ENCODE measurements at places on chromosomes 4 and X.

GRCh38 chrX:53337101-53337500 lies 55.7 kb upstream of the IQSEC2 start:
- no peak for DNase-seq

DNA sequence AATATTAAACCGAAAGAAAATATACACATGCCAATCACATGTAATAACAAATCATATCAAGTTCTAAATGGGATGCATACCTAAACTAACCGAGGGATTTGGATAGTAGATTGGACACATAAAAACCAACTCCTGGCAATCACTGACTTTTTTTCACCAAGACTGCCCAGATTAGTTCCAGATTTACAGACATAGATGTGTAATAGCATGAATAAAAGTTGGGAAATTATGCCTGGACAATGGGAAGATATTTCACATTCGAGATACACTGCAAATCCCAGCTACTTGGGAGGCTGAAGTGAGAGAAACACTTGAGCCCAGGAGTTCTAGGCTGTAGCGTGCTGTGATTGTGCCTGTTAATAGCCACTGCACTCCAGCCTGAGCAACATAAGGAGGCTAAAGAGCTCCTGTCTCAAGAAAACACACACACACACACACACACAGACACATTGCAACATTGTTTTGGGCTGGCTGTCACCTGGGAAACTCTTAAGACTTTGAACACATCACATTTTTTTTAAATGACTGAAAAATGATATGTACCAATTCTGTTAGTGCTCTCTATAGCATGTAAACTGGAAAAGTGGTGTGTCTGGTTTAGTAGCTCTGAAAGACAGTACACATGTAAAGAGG lies 5.7 kb downstream of the RAB40A start:
- DNase-seq = peak; percentile 57

DNA sequence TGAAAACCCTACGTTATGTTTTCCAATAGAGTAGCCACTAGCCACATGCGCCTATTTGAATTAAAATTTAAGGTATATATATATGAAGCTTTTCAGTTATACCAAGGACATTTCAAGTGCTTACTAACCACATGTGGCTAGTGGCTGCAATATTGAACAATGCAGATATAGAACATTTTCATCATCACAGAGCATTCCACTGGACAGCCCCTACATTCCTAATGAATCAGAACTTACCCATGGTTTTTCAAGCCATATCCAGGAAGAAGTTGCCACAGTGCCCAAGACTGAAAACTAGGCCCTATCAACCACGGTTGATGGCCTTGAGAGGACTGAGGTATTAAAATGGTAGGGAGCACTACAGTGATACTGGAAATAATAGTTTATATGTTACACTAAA lies 29.7 kb downstream of the NEK1 start:
- peak; percentile 27 for DNase-seq

DNA sequence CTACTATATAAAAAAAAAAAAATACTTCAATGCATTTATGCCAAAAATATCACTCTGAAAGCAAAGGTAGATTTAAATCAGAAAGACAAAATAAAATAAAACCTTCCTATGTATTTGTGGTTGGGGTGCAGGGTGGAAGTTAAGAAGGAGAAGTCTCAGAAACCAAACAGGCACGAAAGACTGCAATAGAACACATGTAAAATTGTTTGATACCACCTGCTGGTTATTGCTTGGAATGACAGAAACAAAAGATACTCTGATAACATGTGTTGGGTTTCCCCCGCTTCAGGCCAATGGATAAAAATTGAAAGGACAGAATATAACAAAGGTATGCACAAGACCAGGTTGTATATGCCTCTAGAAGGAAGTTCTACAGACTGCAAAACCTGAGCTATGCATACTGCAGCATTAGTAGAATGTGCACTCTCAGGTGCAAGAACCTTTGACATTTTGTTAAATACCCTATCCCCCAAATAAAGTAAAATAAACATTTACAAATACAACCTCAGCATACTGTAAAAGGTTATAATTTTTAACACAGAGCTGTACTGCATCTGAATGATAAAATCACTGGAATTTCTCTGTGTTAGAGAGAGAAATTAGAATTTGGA lies 118.8 kb downstream of the GABRA2 start:
- DNase-seq = peak; percentile 4

GRCh38 chrX:136170139-136170800 lies 22.9 kb downstream of the FHL1 start:
- DNase-seq = peak; percentile 71

- DNase-seq = peak; percentile 64
Measured at GRCh38 chr4:118154649-118155048, 120.4 kb downstream of the NDST3 start.

GRCh38 chr4:94802091-94802490 lies 44.3 kb downstream of the BMPR1B start:
- DNase-seq = no peak

DNA sequence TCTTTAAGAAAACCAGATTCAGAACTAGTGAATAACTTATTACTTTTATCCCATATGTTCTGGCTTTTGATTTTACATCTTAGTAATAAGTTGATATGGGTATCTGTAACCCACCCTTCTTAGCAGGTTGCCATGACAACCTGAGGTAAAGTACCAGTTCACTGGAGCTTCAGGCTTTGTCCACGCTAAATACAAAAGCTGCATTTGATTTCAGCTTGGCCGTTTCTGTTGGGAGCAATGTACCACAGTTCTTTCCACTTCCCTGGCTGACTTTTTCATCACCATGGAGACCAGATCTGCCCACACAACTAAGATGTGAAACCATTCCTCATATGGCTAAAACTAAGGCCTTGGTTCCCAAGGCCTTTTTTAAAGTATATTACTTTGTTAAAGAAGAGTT lies 26.1 kb downstream of the KLHL34 start:
- DNase-seq = peak; percentile 3

DNA sequence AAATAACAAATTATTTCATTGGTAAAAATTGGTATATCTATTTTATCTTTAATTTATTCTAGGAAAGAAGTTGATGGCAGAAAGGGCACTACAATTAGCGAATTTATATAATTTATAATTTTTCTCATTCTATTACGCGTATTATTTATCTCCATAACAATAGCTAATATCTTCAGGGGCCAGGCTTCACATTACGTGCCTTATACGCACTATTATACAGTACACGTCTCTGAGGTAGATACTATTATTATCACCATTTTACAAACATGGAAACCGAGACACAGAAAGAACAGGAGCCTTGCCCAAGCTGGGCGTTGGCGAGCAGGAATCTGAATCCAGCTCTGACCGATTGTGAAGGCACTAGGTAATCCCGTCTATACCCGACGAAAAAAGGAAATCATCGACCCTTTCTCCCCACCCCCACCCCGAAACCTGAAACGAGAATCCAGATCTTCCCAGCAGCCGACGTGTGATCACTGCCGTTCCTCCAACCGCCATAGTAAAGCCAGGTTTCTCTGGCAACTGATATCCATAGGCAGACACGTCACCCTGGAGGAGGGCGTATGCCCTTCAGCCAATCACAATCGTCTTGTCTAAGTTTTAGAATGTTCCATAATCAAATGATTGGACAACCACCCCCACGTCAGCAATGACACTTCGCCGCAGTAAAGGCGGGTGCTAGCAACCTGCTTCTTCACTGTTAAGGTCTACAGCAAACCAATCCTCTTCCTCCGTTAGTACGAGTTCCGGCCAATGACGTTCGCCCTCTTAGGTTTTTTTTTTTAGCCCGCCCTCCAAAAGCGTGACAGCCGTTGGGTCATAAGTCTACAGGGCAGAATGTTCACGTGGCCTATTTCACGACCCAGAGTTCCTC lies at the start of gene MORF4L2:
Gene MORF4L2 (minus strand): TSS at position 501 of the 874 bp plus-strand sequence. CDS start 9,672 bp downstream, outside the sequence.
- peak; percentile 99 for DNase-seq

DNA sequence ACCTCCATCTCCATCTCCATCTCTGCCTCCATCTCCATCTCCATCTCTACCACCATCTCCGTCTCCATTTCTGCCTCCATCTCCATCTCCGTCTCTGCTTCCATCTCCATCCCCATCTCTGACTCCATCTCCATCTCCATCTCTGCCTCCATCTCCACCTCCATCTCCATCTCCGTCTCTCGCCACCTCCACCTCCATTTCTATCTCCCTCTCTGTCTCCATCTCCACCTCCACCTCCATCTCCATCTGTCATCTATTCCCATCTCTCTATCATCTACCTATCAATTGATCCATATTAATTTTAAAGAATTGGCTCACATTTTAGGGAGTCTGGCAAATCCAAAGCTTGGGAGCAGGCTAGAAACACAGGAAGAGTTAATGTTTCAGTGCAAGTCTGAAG lies 39.6 kb upstream of the CHRNA9 start:
- no peak for DNase-seq

DNA sequence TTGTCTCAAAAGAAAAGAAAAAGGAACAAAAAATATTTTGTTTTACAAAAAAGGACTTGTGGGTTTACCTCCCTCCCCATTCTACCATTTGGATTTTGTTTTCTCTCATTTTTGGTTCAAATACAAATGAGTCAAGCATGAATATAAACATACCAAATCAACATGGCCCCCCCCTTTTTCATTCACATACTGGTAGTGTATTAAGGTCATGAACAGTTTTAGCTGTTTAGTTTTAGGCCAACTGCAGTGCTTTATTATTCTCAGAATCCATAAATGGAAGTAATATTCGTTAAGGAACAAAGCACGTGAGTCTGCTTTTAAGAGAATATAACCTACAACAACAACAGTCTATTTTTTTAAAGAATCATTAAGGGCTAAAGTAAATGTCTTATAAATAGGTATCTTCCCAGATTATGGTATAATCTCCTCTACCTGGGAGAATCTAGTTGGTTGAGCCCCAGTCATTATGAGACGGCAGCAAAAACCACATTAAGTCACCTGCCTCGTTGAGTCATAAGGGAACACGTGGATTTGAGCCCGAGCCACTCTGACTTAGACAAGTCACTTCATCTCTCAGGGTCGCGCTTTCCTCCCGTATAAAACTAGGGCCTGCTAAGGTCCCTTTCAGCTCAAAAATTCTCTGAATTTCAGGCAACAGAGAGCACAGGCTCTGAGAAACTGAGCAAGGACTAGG lies 26.7 kb downstream of the BCLAF3 start:
- no peak for DNase-seq

DNA sequence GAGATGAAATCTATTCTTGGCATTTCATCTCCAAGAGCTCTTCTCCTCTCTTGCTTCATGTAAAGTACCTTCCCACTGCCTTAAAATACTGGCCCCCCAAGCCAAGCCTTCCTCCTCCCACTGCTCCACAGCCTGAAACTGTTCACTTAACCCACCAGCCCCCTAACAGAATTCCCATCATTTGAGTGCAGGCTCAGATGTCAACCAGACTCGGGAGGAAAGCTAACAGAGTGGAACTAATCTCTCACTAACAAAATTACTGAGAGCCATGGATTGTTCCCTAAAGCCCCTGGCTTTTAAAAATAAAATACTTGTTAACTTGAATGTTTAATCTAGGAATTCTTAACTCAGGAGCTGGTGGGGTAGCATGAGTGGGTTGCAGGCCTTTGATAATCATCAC lies 7.1 kb upstream of the DCUN1D4 start:
- no peak for DNase-seq

DNA sequence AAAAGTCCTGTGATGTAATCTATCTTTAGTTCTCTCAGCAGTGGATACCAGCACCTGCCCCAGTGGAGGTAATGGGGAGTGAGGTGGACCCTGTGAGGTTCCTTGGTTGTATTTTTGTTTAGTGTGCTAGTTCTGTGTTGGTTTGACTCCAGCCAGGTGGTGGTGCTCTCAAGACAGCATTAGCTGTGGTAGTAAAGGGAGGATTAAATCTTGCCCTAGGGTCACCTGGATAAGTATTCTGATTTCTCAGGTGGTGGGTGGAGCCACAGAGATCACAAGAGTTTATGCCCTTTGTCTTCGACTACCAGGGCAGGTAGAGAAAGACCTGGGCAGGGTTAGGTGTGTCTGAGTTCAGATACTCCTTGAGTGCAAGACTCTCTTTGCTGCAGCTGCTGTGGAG lies 176.3 kb upstream of the EDA2R start:
- no peak for DNase-seq

GRCh38 chr4:122711919-122712318 lies 20.6 kb upstream of the BBS12 start:
- DNase-seq = no peak

DNA sequence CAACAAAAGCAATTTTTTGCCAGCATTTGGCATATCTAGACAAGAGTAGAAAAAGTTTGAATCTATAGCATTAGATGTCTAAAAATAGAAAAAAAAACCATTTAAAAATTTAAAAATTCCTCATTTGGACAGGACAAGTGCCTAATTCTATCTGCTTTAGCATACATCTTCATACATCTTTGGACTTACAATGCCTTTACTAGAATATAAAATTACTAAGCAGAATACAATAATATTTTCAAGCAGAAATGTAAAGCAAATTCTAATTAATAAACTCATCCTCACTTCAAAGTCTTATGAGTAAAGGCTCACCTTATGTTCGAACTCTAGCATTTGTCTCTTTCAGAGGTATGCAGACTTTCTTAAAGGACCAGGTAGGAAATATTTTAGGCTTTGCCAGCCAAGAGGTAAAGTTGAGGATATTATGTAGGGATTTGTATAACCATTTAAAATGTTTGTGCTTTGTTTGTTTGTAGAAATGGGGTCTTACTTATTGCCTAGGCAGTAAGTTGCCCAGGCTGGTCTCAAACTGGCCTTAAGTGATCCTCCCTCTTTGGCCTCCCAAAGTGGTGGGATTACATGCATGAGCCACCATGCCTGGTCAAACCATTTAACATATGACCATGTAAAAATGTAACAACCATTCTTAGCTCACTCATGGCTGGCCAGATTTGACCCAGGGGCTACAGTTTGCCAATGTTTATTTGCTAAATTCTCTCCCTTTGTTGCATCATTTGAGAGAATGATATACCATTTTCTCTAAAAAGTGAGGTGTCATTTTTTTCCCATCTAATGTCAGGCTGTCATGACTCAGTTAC lies 29.1 kb downstream of the UGDH start:
- no peak for DNase-seq

GRCh38 chrX:16727637-16728036 lies 8.2 kb downstream of the SYAP1 start:
- DNase-seq = no peak

- no peak for DNase-seq
Measured at GRCh38 chr4:59243038-59243437, 1957.1 kb upstream of the ADGRL3 start.

DNA sequence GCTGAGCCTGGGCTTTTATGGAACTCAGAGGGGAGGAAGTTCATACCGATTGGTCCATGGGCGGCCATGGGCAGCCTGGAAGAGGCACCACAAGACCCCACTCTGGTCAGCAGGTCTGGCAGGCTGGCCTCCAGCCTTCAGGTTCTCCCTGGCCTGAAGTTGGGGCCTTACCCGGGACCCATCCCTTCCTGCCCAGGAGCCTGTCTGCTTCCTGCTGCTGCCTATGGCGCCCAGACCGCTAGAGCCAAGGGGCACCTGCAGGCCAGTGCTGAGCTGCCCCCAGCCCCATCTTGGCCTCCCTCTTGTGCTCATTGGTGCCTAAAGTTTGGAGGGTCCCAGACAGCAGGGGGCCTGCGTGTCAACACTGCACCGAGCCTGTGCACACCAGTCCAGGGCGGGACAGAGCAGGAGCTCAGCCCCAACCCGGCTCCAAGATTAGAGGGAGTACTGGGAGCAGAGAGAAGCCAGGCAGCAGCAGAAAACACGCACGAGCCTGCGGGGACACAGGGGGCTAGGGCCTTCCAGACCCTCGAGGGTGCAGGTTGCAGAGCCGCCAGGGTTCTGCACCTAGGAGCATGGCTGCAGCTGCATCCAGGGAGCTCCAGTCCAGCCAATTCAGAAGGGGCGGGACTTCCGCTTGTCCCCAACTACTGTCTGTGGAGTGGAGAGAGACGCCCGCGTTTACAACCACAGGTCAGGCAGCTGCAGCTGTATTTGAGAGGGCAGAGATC lies 30.7 kb upstream of the ZNF280C start:
- DNase-seq = no peak

Data from AG10803 (cell line).